Stimulated activated CD8-positive, alpha-beta memory T cell treated with anti-CD3 and anti-CD28 coated beads, Interleukin-2, amount 100 ng/mL, for 1 hour (primary cell): ENCODE measurements at places on chromosomes 3 and 15.

- no peak for DNase-seq
Observed at GRCh38 chr3:14433106-14433505, 30.7 kb downstream of the SLC6A6 start.

DNA sequence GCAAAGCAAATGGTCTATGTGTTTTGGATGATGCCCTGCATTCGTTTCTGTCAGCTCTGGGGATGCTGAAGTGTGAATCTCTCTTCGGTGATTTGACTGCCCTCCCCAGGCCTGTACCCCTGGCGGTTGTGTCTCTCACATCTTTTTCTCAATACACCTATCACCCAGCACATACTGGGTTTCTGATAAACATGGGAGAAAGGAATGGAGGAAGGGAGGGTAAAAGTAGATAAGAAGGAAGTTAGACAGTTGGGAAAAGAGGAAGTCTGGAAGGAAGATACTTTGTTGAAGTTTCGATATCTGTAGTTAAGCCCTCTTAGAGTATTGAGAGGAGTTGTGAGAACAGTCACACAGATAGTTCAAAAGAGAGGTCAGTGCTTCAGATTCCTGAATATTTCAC, 35.8 kb upstream of the LRTM1 start:
- DNase-seq, result no peak

DNA sequence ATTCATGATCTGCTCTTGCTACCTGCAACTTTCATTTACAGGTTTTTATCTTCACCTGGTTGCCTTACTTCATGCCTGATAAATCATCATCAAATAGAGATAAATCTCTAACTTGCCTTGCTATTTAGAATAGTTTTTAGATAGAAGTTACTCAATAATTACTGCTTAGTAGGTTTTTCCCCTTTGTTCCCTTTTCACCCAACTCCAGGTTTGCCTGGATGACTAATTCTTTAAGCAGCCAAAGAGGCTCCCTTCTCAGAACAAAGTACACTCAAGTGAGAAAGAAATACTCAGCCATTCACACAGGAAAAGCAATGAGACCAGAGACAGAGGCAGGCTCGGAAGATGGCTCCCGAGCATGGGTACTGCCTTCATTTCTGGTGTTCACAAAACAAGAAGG, 268.1 kb upstream of the CRBN start:
- no peak for DNase-seq

DNA sequence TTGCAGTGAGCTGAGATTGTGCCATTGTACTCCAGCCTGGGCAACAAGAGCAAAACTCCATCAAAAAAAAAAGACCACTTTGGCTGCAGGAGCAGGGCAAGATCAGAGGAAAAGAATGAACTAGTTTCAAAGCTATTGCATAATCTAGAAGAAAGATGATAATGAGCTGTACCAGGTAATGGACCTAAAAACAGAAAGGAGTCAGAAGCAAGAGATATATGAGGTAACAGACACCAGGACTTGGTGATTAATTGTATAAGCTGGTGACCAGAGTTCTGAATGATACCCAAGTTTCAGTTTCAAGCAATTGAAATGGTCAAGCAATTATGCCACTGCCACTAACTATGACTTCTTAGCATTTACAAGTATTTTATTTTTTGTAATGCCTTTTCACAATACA, 2.9 kb downstream of the POLQ start:
- DNase-seq, result no peak

DNA sequence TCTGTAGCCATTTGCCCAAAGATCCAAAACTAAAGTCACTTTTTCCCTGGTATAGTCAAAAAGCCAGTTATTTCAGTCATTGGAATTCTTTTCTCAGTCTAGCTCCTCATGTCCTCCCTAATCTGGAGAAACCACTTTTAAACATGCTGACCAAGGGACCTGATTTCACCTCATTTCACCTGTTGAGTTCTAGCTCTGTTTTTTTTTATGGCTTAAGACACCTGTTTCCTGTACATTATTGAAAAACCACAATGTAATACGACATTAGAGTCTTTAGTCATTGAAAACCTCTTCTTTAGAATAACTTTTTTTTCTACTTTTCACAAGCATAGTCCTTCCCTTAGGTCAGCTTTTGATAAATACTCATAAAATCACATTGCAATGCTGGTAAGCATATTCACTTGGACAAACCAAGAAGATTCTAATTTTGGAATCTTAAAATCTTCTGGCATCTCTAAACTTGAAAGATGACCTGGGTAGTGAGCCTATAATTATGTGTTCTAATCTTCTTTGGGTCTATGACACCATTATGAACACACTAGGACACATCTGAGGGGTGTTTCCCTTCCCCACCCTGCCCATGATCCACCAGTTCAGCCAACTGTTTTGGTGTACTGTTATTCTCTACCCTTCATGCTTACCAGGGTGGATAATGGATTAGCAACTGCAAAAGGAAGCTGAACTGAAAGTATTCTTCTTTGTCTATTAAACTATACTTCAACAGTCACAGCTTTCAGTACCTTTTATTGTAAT, 103.5 kb upstream of the FXR1 start:
- DNase-seq, result no peak

- no peak for DNase-seq
Observed at GRCh38 chr15:88484682-88485331, 17.3 kb downstream of the MRPS11 start.

DNA sequence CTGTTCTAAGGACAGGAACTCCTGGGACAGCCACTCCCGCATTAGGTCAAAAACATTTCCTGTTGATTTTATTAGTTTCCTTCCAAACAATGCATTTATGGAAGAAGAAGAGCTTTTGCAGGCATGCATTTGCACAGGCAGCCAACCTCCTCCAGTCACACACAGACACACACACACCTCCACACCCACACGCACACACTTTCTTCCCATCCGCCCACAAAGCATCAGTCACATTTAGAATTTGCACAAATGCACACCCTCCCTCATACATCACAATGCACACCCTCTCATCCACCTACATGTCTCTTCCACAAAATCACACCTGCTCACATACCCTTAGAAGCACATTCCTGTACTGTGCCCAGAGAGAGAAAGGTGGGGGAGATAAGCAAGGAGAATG, 4.1 kb upstream of the TYRO3 start:
- no peak for DNase-seq

GRCh38 chr3:139830817-139831216, 104.2 kb upstream of the CLSTN2 start:
- no peak for DNase-seq

GRCh38 chr3:33722626-33723370, 4.7 kb upstream of the CLASP2 start:
- no peak for DNase-seq

- DNase-seq, result no peak
Observed at GRCh38 chr15:62495670-62496614, 330.9 kb upstream of the C2CD4B start.

GRCh38 chr3:121243208-121243607, 302.6 kb downstream of the POLQ start:
- no peak for DNase-seq

GRCh38 chr3:35670408-35670965, 31.2 kb downstream of the ARPP21 start:
- no peak for DNase-seq

- no peak for DNase-seq
Observed at GRCh38 chr3:143856252-143856970, 8.1 kb upstream of the SLC9A9 start.

GRCh38 chr3:176824811-176825210, 372.5 kb downstream of the TBL1XR1 start:
- DNase-seq, result no peak

- no peak for DNase-seq
Observed at GRCh38 chr3:66465034-66465433, 35.8 kb downstream of the LRIG1 start.

- DNase-seq, result no peak
Observed at GRCh38 chr3:134904776-134905646, 110.0 kb downstream of the EPHB1 start.

- DNase-seq, result no peak
Observed at GRCh38 chr3:157300094-157300493, 136.6 kb upstream of the PTX3 start.

- DNase-seq, result no peak
Observed at GRCh38 chr3:57923101-57923500, 85.1 kb upstream of the FLNB start.

GRCh38 chr3:42535981-42536784, 33.7 kb downstream of the VIPR1 start:
- DNase-seq, result no peak

DNA sequence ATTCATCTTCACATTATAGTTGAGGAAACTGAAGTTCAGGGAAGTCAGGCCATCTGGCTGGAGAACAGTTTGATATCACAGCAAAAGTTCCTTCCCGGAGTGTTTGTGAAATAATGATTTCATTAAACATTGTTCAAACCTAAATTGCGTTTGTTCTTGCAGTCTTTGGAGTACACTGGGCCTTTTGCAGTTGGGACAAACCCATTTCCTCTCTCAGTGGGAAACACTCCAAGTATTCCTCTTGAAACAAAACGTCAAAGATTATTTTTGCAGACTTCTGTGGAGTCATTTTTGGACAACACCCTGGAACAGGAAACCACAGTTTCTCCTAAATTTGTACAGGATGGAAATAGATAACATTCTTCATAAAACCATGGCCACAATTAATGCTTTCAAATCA, 287.5 kb downstream of the PTPRG start:
- DNase-seq, result no peak

DNA sequence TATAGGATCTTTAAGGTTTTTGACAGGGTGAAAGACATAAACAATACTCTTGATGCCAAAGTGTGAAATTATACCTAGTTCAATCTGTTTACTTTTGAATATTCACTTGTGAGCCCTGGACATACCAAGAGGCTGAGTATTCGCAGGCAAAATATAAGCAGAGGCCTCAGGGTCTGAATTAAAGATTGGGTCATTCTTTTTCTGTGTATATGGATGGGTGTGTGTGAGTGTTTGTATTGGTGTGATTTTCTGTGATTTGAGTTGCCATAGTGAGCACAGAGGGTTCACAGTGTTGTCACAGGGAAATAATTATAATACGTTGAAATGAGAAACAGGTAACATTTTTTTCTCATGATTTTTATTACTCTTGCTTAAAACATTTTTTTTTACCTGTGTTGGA, 770.7 kb upstream of the ALCAM start:
- DNase-seq, result no peak

- no peak for DNase-seq
Observed at GRCh38 chr15:63226966-63227401, 37.6 kb downstream of the RAB8B start.

- no peak for DNase-seq
Observed at GRCh38 chr15:95247071-95247984, 1016.0 kb downstream of the MCTP2 start.

GRCh38 chr3:157572559-157573270, 69.5 kb upstream of the VEPH1 start:
- no peak for DNase-seq

- DNase-seq, result no peak
Observed at GRCh38 chr3:42336103-42336502, 70.1 kb upstream of the CCK start.

DNA sequence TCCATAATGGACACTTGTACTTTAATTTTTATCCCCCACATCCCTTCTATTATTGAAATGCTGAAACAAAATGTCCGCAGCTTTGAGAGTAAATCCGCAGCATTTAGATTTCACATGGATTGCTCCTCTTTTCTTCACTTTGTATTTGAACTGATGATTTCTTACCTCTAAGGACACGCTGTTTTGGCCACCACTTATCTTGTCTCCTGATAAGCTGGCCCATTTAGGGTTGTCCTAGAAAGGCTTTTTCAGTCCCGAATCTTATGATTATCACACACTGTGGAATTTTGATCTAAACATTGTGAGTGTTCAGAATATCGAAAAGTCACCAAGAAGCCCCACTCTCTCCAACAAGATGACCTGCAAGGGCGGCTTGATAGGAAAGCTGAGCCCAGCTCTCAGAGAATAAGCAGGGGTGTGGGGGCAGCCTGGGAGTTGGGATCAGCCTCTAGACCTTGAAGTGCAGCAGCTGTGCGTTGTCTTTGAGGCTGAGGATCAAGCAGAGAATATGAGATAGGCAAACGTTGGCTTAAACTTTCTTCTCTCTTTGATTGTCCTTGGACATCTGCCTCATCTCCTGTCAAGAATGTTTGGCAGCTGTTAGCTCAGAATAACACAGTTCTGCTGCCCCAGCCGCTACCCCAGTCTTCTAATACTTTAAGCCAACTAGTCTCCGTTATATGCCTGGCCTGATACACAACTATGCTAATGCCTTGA, 399.7 kb upstream of the NR2F2 start:
- no peak for DNase-seq

GRCh38 chr3:24741506-24741905, 246.9 kb upstream of the THRB start:
- no peak for DNase-seq

- DNase-seq, result no peak
Observed at GRCh38 chr15:85527895-85528294, 147.5 kb downstream of the AKAP13 start.

DNA sequence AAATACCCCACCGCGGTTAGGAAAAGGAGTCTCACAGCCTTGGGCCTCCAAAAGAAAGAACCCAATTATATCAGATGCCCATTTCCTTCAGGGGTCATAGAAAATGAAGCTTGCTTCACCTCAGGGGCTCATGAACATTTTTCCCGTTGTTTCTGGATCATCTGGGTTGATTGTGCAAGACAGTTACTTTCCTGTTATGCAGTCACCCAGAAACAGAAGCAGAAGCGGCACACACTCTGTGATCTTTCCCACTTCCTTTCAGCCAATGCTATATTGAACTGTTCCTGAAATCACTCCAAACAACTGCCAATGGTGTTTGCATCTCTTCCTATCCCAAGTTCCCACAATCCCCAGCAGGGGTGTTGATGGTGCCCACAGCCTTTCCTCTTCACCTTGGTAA, 295.6 kb upstream of the RASGRP1 start:
- DNase-seq, result no peak

DNA sequence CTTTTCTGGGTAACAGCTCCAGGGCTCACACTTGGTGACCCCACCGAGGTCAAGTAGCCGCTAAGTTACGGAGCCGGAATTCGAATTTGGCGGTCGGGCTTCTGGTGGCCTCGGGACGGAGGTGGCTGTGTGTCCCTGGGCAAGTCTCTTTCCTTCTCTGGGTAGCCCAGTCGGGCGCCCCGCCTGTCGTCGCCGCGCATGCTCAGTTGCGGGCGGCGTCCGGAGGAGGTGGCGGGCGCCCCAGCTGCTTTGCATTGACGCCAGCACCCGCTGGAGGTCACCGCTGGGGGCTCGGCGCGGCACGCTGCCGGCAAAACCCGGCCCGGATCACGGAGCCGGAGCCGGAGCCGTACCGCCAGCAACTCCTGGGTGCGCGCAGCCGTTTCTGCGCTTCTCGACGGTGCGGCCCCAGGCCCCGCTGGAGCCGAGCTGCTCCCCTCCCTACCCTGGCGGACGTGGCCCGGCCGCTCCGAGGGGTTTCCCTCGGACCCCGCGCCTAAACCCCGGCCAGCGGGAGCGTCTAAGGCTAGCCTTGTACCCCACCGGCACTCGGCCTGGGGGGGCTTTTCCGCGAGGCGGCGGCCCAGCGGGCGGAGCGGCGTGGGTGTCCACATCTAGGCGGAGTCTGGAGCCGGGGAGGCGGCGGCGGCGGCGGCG, 474 bp upstream of the PDE8A start:
- DNase-seq, result peak; percentile 94
